Adrenal gland (tissue), 19 donors: ENCODE measurements at places on chromosomes 2 and 18. TPM values are rescaled to one million over a fixed set of nuclear protein-coding genes. Genes with fewer than 3 reads are reported as not detected.

DNA sequence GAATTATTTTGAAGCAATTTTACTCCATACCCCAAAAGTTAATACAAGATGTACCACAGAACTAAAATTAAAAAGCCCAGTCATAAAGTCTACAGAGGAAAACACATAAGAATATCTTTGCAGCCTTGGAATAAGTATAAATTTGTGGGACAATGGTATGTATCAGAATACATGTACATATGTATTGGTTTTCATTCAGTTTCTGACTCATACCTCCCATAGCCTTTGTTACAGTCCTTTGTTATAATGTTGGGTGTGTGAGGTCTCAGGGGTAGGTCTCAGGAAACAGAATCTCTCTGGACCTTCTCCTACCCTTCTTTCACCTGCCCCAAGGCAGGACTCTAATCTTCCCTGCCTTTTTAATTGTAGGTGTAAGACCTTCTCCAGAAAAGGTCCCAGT is 1370.7 kb upstream of the CDH2 start:
- no peak for DNase-seq

PAIP2B gene
- total RNA-seq, result 1.3 TPM

GRCh38 chr2:56335101-56335500 is 151.3 kb downstream of the CCDC85A start:
- no peak for DNase-seq

DNA sequence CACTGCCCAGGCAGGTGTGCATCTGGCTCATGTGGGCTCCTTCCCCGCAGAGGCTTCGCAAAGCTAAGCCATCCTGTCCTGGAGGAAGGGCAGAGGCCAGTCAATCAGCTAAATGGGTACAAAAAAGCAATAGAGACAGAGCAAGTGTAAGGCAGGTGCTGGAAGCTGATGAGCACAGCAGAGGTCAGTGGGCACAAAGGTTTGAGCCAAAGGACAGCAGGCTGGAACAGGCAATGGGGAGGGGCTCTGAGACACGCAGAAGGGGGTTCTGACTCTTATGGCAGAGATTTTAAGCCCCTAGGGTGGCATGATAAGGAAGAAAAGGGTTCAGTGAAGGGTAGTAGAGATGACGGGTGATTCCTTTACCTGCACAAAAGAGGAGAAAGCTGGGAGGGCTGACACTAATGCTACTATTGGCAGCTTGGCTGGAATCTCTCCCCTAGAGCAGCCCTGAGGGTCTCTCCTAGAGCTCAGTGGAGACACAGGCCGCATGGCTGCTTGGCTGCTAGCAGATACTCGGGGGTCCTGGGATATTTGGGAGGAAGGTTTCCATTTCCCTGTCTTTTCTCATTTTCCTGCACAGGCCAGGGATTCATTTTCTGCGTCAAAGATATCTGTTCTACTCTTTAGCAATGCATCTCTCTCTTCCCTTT is 132.4 kb downstream of the MYCN start:
- DNase-seq, result no peak

GRCh38 chr2:6103949-6104348 is 411.8 kb downstream of the SOX11 start:
- no peak for DNase-seq

DNA sequence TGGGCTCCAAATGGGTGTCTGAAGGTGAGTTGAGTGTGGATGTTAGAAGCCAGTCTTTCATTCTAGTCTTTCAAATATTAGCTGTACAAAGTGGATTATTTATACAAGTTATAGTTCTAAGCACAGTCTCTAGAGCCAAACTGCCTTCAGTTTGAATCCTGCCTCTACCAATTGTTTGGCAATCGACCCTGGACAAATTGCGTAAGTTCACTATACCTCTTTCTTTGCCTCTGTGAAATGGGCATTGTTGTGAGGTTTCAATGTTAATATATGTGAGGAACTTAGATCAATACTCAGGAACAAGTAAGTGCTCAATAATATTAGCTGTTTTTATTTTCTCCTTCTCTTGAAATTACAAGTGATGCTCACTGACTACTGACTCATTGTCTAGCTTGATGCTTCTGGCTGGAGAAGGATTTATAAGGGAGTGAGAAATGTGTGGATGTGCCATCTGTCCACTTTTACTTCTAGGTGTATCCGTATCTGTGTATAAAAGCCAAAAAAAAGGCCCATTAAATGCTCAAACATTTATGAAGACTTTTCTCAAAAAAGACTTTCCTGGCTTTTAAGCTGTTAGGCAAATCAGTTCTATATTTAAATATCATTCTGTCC is 48.1 kb upstream of the RAPH1 start:
- no peak for DNase-seq

DNA sequence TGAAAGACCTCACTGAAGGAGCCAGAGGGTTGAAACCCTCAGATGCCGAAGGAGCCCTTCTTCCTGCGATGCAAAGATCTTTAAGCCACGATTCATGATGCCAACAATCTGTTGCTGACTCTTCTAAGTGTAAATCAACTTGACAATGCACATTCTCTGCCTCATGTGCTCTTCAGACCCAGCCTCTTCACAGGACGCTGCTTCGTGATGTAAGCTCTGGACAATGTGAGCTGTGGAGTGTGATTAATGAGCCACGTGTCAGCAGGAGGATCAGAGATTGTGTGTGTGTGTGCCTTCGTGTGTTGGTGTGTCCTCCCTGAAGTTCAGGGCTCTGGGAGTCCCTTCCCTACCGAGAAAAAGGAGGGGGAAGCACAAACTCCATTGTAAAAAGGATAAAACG is 26.5 kb upstream of the TWIST2 start:
- DNase-seq, result no peak

PARD6G gene
- total RNA-seq, result 4.3 TPM

DNA sequence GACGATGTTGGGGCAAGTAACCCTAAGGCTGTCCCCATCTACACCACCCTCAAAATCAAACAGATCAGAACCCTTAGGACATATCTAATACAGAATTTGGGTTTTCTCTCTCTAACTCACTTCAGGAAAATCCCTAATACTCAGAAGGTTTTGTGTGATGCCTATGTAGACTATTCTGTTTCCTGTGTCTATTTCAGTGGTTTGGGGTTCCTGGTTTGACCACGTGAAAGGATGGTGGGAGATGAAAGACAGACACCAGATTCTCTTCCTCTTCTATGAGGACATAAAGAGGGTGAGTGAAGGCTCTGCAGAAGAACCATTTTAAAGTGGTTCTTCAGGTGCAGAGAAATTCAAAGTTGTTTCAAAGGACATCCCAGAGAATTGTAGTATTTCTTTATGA is 16.3 kb downstream of the SULT1C2 start:
- DNase-seq, result no peak

GRCh38 chr2:65198737-65199136 is 28.9 kb upstream of the ACTR2 start:
- peak; percentile 48 for DNase-seq

DNA sequence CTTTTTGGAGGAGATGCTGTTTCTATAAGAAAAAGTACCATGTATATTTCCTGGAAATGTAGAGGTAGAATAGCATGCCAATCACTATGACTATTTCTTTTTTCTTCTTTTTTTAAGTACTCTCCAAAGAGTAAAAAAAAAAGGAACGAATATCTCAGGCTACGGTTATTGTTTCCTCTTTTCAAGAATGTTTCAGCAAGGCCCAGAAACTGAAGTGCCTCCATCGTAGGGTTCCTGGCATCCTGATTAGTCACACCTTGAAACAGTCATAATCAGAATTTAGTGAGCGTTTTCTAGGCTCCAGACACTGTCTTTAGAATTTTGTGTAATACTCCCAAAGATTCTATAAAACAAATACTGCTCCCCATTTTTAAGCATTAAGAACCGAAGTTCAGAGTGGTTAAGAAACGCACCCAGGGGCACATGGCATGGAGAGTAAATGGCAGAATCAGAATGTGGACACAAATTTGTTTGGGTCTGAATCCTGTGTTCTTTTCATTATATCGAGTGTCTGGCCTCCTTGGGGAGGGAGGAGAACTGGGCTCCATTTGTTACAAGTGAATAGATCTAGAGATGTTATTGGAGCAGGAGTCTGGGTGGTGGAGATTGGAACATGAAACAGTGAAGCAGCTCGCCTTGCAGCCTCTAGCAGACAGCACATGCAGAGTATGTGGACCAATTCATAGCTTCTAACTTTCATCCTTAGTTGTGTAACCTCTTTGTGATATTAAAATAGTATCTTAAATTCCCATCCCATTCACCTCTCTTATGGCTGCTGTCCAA is 26.7 kb downstream of the ZEB2 start:
- DNase-seq, result no peak

- no peak for DNase-seq
Observed at GRCh38 chr2:21268878-21269224, 145.1 kb downstream of the TDRD15 start.

DNA sequence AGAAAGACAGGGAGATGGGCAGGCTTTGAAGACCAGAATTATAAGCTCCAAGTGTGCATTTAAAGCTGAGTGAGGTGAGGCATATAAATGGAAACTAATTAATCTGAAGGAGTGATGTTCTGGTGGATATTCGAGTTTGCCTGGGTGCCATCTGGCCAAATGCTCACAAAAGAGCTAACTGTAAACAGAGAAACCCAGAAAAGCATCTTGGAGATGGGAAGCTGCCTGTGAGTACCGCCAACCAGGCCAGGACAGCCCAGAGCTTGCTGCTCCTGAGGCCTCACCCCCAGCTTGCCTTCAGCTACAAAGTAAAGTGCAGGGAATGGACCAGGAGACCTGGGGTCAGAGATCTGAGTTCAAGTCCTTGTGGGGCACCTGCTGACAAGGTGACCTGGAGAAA is 446.1 kb upstream of the MYT1L start:
- DNase-seq, result no peak

DNA sequence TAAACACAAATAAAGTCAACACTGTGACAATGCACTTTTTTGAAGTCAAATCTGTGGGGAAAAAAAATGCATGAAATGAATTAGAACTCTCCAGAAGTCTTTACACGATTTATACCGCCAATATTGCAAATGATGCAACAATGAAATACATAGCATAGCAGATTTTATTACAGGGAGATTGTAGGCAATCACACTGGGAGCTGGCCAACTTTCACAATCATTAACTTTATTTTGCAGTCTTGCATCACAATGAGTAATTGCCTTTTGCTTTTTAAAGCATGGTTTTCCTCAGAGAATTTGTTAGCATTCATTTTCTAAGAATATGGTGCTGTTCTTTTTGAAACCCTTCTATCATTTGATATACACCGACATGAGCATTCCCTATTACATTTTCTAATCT is 366.4 kb upstream of the FSIP2 start:
- no peak for DNase-seq

DSEL gene
- total RNA-seq, result 7.4 TPM

DNA sequence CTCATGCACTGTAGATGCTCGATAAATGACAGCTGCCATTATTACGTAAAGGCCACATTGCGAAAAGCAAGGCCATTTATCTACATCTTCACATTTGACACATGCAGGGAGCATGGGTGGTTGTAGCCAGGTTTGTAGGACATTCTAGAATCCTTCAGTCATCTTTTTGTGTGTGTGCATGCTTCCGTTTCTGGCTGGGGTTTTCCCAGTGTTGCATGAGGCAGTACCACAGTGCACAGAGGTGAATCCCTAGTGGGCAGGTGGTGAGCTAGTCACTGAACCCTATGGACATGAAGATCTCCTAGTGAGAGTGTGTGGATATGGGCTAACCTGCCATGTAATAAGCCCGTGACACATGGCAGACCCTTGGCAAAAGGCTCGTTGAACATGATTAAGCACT is 151.8 kb upstream of the SLC14A2 start:
- no peak for DNase-seq

NT5DC4 gene
- total RNA-seq, result not detected

GRCh38 chr2:10993001-10993481 is 81.3 kb downstream of the KCNF1 start:
- DNase-seq, result no peak

DNA sequence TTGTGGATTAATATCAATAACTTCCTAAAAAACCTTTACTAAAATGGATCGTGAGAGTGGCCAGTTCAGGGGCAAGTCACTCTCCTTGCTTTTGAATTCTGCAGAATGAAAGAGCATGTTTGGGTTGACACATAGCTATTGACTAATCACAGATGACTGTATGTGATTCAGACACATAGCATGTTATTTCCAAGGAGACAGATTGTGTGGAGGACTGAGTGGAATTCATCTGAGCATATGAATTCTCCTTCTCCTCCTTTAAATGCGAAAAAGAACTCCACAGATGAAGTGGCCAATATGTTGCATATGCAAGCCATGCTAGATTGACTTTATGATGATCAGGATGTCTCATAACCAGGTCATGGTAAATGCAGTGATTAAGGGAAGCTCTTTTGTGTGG is 249.4 kb upstream of the FAM98A start:
- no peak for DNase-seq

RNF181 gene
- 249 TPM for total RNA-seq

GRCh38 chr2:7620255-7620654 is 703.0 kb downstream of the RNF144A start:
- DNase-seq, result no peak

CDH2 gene
- 76.8 TPM for total RNA-seq

ABCG8 gene
- total RNA-seq, result not detected

GRCh38 chr2:8576525-8577167 is 105.2 kb upstream of the ID2 start:
- peak; percentile 70 for DNase-seq

ATP6V1B1 gene
- not detected for total RNA-seq

DHRS9 gene
- total RNA-seq, result not detected

- no peak for DNase-seq
Observed at GRCh38 chr2:159585622-159586021, 30.7 kb downstream of the BAZ2B start.

GPR35 gene
- 1.0 TPM for total RNA-seq

GRCh38 chr2:20241973-20242726 is 17.2 kb upstream of the SDC1 start:
- DNase-seq, result no peak

DNA sequence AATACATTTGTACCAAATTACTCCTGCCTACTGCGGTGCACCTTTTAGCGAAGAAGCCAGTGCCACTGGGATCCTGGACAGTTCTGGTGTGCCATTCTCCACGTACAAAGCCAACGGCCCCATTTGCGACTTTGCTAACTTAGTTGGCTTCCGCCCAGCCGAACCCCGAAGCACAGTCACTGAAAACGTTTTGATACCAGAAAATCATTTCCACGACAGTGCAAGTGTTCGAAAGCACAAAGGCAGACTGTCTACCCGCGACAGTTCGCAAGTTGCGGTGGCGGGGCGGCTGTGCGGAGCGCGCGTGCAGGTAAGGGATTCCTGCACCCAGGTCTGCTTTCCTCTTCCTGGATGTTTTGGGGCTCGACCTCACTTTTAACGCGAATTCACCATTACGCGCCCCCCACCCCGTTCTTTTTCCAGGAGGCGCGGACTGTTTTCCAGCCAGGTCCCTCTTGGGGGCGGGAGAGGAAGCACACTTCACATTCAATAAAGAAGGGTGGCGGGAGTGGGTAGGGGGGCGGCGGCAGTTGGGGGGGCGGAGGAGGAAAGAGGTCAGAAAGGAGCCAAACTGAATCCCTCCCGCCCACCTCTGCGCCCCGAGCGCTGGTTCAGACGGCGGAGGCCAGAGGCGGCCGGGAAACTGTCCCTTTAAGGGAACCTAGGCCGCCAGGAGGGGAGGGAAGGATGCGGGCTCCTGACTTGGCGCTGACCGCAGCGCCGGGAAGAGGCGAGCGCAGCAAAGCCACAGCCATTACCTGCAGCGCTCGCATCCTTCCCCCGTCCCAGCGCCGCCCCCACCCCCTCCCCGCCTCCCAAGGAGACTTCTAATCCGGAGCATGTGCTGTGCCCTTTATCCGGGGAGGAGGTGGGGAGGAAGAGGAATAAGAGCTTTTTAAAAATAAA is 107.4 kb upstream of the KCTD1 start:
- peak; percentile 66 for DNase-seq

- DNase-seq, result peak; percentile 51
Observed at GRCh38 chr2:46548103-46548486, 68.7 kb downstream of the TMEM247 start.

- DNase-seq, result no peak
Observed at GRCh38 chr2:42794271-42795046, 2.1 kb upstream of the HAAO start.
